ENCODE measurements at places on chromosomes 13 and 19.

DNA sequence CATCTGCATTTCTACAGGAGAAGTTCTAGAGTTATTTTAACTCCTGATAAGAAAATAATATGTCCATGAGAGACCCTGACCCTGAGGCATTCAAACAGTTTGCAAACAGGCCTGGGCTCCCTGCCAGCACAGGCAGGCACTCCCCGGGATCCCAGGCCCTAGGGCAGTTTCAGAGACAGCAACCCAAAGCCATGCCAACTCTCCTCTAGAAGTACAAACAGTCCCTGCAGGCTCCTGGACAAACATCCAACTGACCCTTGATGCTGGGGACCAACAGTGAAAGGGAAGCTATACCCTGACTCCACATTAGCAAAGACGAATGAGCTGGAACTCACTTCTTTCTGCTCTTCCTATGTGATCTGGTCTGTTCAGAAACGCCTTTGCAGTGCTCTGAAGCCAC lies 44.8 kb downstream of the CCDC70 start:
- no peaks in the 10 kb centered on the region for H3K4me1 ChIP-seq
- no peak for DNase-seq
- H3K27ac ChIP-seq = no peak overlapping the region
- no peak overlapping the region for H3K4me3 ChIP-seq
- H3K27me3 ChIP-seq = no peaks in the 10 kb centered on the region

DNA sequence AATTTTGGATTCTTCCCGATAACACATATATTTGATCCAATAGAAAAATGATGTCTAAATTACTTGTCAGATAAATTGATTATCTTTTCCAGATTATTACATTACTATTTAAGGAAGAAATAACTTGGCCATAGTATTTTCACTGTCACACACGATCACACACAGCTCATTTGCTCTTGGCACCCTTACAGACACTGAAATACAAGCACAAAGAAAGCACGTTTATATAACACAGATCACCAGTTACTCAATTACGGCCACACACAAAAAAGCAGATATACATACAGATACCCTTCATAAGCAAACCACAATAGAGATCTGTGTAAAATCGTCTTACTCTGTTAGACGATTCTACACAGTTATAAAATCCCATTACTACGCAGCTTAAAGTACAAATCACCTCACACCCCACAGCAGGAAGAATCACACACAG lies 716 bp upstream of the ZNF420 start:
- no peak for DNase-seq
- no peaks in the 10 kb centered on the region for H3K36me3 ChIP-seq
- peaks cover 7% of the 10 kb centered on the region for H3K4me1 ChIP-seq
- H3K27me3 ChIP-seq = no peaks in the 10 kb centered on the region
- H3K27ac ChIP-seq = peak overlapping the region; percentile 78

DNA sequence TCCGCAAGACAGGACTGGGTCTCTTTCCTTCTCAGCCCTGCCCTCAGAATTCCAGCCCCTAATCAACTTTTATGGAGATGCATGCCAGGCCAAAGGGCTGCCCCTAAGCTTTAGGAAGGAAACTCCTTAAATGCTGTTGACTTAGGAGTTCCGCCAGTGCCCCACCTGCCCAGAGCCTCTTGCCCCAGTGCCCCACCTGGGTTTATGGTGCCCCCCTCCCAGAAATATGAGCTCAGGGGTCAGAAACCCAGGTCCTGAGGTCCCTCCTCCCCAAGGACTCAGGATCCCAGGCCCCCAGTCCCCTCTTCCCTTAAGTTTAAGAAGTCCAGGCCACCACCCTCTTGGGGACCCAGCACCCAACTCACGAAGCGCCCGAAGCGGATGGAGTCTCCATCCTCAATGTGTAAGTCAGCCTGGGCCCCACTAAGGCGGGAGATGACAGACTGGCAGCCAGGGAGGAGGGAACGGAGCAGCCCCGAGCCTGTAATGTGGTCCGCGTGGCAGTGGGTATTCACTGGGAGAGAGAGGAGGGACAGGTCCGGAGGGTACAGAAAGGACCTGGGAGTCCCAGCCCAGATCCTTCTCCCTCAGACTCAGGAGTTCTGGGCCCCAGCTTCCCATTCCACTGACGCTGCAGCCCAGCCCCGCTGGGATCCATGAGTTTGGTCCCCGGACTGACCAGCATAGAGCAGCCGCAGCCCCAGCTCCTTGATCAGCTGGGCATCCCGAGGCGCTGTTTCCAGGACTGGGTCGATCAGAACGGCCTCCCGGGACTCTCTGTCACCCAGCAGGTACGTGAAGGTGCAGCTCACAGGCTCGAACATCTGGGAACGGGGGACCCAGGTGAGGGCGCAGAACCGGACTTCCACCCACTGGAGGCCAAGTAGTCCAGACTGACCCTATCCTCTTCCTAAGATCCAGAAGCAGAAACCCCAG lies 897 bp downstream of the ETHE1 start:
- peak overlapping the region; percentile 90 for H3K27ac ChIP-seq
- peaks cover 6% of the 10 kb centered on the region for H3K36me3 ChIP-seq
- H3K27me3 ChIP-seq = no peaks in the 10 kb centered on the region
- peak overlapping the region; percentile 94 for H3K4me3 ChIP-seq

DNA sequence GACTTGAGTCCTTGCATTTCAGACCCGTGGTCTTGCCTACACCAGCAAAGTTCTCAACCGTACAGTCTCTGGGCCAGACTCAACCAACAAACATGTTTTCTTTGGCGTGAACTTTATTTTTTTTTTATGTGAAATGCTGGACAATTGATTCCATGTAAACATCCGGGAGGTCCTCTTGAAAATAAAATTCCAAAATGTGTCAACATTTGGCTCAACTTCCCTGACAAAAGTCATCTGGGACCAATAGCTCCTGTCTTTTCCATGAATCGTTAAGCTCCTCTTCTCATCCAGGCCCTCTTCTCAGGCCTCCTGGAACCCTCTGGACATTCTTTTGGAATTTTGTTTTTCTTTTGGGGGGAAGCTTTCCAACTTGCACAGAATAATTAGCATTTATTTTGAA lies 2.7 kb downstream of the ALDH16A1 start:
- H3K4me3 ChIP-seq = no peak overlapping the region
- no peak for DNase-seq
- peak overlapping the region; percentile 56 for H3K27ac ChIP-seq
- peaks cover 13% of the 10 kb centered on the region for H3K4me1 ChIP-seq
- peaks cover 11% of the 10 kb centered on the region for H3K36me3 ChIP-seq
- H3K27me3 ChIP-seq = no peaks in the 10 kb centered on the region

DNA sequence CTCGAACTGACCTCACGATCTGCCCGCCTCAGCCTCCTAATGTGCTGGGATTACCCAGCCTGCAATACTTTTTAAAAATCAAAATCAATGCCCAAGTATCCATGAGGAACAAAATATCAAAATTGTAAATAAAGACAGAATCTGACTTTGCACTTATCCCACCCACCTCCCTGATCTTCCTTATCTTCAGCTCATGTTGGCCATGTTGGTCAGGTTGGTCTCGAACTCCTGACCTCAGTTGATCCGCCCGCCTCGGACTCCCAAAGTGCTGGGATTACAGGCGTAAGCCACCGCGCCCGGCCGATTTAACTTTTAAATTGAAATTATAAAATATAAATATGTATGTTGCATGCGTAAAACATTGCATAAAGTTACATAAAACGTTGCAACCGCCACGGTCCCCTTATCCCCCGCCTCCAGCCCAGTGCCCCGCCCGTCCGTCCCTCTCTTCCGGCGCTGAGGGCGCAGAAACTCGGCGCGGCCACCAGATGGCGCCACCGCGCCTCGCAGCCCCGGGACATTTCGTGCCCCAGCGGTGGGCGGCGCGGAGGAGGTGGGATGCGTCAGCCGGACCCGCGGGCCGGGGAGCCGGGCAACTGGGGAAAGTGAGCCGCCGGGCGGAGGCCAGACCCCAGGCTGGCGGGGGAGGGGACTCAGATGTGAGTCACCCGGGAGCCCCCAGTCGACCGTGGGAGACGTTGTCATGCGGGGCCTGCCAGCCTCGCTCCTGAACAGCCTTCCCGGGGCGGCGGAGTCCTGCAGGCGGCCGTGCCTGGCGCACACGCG lies 1.5 kb upstream of the GADD45B start:
- peaks cover 23% of the 10 kb centered on the region for H3K4me1 ChIP-seq
- peak overlapping the region; percentile 91 for H3K27ac ChIP-seq
- DNase-seq = peak; percentile 93
- H3K36me3 ChIP-seq = peaks cover 10% of the 10 kb centered on the region

- no peak for DNase-seq
- no peaks in the 10 kb centered on the region for H3K27me3 ChIP-seq
- peaks cover 5% of the 10 kb centered on the region for H3K4me1 ChIP-seq
Observed at GRCh38 chr19:35608251-35608650, 4.3 kb upstream of the HAUS5 start.

DNA sequence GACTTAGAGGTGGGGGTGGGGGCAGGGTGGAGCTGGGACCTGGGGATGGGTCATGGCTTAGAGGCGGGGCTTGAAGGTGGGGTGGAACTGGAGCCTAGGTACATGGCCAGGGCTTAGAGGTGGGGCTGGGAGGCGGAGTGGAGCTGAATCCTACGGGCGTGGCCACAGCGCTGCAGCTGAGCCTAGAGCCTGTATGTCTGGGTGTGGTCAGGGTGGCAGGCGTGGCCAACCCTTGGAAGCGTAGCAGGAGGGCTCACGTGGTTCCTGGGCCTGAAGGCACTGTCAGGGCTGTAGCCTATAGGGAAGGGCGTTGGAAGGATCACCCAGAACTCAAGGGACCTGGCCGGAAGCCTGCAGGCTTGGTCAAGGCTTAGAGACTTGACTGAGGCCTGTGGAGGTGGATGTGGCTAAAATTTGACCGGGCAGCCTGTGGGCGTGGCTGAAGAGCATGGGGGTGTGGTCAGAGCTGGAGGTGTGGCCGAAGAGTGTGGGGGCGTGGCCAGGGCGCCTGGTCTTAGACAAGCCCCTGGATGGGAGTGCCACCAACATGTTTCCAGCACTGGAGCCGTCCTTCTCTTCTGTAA lies 24.3 kb downstream of the COLGALT1 start:
- peak; percentile 81 for DNase-seq
- no peak overlapping the region for H3K27ac ChIP-seq
- H3K4me3 ChIP-seq = no peak overlapping the region
- H3K4me1 ChIP-seq = no peaks in the 10 kb centered on the region
- H3K36me3 ChIP-seq = peaks cover 58% of the 10 kb centered on the region

Measured in upper lobe of right lung (tissue), 1 donor.